CD4-positive, alpha-beta T cell treated with Interleukin-1 beta for 1 hour (primary cell): ENCODE measurements at places on chromosomes 4 and X.
A peak's percentile ranks its signal among the peaks of the same experiment; 100 is the strongest.

DNA sequence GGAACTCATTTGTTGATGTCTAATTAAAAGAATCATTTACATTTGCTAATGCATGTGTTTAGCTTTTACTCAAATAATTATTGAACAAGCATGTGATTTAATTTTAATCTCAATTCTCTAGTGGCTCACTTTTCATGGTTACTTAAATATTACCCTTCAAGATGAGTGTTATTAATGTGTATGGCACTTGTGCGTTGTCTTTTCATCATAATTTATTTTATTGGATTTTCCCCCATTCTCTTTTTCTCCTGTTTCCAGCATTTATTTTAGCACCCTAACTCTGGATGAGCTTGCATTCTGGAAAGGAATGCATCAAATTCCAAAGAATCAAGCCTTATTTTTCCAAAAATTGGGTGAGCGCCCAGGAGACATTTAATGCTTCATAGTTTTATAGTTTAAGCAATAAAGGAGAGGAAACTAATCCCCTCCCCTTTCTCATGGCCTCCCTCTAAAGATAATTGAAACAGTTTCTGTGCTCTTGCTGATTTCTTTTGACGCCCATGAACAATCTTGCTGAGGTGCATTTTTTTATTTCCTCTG lies 191.1 kb upstream of the FAT4 start:
- DNase-seq: no peak

GRCh38 chr4:62407534-62407933 lies 1207.4 kb downstream of the ADGRL3 start:
- no peak for DNase-seq

DNA sequence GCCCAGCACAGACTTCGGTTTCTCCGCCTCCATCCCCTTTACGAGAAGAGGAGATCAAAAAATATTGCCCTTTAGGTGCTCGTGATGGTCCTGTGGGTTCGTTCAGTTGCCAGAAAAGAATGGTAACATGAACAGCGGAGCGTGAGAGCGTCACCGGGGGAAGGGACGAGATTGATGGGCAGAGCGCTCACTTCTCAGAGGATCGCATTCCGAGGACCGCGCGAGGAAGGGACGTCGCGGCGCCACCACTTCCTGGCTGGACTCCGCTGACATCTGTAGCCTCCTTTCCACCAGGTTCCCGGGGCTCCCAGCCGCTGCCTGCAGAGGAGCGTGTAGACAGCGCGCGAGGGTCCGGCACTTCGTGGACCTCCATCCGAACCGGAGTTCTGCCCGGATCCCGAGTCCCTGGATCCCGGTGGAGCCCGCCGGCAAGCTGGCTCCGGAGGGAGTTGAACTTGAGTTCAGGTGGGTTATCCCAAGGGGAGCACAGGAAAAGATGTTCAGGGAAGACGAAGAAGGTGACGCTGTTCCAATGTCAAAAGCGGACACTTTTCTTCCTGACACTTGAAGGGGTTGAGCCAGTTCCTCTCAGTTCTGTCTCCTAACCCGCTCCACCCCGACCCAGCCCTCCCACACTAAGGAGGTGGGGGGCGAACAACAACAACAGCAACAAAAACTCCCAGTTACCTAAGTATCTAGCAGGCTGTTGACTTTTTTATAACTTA lies 484 bp downstream of the GALNTL6 start:
- no peak for DNase-seq

- no peak for DNase-seq
Measured at GRCh38 chr4:78763251-78763650, 12.9 kb upstream of the BMP2K start.

DNA sequence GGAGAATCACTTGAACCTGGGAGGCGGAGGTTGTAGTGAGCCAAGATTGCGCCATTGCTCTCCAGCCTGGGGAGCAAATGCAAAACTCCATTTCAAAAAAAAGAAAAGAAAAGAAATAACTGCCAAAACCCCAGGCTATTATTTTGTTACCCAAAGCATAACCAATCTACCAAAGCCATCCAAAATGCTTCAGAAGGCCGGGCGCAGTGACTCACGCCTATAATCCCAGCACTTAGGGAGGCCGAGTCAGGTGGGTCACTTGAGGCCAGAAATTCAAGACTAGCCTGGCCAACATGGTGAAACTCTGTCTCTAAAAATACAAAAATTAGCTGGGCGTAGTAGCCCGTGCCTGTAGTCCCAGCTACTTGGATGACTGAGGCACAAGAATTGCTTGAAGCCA lies 49.8 kb downstream of the SMIM31 start:
- no peak for DNase-seq

DNA sequence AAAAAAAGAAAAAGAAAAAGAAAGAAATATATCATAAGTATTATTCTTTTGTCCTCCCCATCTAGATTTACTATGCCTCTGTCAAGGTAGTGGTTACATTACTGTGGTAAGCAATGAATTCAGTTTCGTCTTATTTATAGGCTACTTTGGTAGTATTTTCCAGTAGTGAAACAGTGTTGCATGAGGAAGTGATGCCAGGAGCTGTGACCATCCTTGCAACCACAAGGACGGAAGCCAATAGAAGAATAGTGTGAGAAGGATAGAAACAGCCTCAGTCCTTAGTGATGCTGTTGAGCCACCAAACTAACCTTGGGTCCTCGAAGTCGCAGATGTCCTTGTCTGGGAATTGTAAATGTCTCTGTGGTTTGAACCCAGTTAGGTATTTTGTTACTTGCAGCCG lies 328.5 kb downstream of the PPP3CA start:
- peak; percentile 34 for DNase-seq

DNA sequence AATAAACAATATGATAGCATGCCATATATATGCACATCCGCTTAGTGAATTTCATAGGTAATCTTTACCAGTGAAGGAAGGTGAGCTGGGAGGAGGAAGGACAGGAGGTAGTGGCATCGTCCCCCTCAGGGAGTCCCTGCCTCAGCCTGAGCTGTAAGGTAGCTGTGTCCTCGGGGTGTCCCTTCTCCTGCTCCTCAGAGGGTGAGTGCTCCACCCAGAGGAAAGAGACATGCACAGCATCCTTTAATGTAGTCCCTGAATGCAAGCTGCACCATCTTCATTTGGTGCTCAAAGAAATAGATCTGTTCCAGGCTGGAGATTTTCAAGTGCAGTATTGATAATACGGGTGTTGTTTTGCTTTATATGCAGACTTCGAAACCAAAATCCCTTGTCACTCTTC lies 330.4 kb upstream of the SFRP2 start:
- DNase-seq: no peak

- no peak for DNase-seq
Measured at GRCh38 chr4:68570122-68570507, 6.0 kb downstream of the UGT2B17 start.

DNA sequence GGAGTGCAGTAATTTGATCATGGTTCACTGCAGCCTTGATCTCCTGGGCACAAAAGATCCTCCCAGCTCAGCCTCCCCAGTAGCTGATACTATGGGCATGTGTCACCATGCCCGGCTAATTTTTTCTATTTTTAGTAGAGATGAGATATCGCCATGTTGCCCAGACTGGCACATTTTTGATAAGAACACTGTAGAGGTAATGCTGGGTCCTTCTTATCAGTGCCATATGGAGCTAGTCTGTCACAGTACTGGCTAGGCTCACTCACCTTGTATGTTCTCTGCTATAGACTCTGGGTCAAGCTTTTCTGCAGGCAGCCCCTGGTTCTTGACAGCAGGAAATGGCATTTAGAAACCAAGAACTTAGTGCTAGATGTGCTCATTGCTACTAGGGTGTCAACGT lies 53.9 kb downstream of the BCOR start:
- DNase-seq: no peak

GRCh38 chrX:35351795-35352483 lies 409.3 kb downstream of the FAM47B start:
- DNase-seq: no peak

DNA sequence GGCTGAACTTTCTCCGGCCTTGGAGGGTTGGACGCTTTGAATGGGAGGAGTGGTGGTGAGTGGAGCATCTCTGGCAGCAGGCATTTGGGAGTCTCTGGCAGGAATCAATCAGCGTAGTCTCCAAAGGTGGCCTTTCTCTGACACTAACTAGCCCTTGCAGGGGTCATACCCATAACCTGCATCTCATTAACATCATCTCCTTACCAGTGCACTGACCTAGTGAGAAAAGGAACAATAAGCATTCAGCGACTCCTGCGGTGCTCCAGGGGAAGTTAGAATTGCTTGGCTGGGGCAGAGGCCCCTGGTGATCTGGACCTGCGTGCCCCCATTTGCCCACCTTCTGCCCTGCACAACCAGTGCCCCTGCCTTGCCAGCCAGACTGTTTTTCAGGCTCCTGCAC lies 161.9 kb downstream of the PTTG2 start:
- DNase-seq: no peak

DNA sequence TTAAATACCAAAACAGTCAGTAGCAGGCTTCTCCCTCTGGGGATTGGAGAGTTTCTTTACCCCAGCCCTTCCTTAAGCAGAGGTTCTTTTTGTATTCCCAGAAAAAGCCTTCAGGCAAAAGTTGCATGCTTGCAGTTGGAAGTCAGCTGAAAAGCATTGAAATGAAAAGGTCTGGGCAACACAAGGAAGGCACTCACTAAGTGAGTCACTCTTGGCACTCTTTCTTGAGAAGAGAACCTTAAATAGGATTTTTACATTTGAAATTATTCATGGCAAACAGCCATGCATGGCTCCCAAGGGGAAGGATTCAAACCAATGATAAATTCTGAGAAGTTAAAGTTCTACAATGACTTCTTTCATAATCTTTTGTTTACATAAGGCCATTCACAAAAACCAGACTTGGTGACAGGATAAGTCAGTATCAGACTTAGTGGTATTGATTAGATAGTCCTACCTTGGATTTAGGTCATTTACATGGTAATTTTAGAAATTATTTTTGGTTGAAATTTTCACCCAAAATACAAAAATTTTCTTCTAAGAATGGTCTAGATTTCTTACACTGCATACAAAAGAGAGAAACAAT lies 2068.9 kb downstream of the PCDH7 start:
- no peak for DNase-seq

DNA sequence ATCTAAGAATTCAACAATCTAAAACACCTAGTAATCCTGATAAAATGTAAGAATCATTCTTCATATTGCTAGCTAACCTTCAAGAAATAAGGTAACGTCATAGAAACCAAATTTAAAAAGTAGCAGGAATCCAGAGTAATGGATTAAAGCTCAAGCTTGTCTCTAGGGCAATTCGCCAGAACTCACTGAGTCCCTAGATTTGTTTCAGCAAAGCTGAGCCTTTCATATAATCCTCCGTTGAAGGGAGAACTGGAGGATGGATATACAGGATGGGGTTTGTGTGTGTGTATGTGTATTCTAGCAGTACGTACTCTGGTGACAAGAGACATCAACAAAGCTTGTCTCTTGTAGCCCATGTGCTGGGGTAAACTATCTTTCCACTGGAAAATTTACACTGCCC lies 2173.5 kb upstream of the AGA start:
- DNase-seq: no peak

DNA sequence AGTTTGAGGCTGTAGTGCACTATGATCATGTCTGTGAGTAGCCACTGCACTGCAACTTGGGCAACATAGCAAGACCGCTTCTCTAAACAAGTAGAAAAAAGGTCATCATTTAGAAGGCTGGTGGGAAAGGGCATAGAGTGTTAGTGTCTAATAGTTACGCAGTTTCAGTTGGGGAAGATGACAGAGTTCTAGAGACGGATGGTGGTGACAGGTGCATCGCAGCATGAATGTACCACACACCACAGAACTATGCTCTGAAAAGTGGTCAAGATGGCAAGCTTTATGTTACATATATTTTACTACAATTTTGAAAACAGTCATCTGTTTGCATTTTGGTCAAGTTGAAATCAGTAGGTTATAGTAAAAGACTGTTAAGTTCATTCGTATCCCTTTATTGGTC lies 23.7 kb upstream of the CLDN34 start:
- no peak for DNase-seq

- DNase-seq: no peak
Measured at GRCh38 chr4:141957416-141957815, 321.0 kb downstream of the IL15 start.

GRCh38 chr4:17448689-17449088 lies 63.2 kb downstream of the QDPR start:
- no peak for DNase-seq

DNA sequence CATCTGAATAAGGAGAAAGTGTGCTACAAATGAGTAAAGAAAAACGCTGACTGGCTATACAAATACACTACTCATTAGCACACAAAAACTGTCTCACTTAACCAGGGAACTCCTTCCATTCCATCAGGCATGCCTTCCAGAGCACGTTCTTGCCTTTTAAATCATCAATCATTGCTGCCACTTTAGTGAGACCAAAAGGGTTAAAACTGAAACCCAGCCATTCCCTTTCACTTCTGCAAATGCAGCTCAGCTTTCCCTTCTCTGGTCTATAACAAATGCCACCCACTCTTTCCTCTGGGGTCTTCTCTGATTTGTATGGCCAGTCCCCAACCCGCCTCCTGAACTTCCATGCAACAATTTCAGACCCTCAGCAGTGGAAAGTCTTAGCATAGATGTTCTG lies 231.5 kb downstream of the TRIML1 start:
- DNase-seq: no peak

- no peak for DNase-seq
Measured at GRCh38 chrX:10423716-10424115, 196.7 kb downstream of the MID1 start.
